ENCODE measurements at places on chromosomes 7 and 10.

GRCh38 chr7:150307904-150308303, 15.3 kb upstream of the LRRC61 start:
- no peak for DNase-seq

- peak; percentile 49 for DNase-seq
Observed at GRCh38 chr10:62830679-62831078, 14.5 kb upstream of the EGR2 start.

DNA sequence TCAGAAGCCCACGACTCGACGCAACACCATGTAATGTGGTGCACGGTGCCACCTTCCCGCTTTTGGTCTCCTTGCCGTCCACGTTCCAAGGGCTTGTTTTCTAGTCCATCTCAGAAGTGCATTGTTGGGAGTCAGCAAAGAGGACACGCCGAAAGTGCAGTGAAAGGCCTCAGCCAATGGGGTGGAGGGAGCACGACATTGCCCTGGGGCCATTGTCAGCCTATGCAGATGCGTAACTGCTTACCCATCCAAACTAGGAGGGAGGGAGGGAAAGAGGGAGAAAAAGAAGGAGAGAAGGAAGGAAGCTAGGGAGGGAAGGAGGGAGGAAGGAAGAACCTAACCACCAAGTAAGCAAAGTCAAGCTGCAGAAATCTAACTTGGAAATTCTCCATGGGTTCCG, 202.4 kb downstream of the CCDC3 start:
- no peak for DNase-seq

- no peak for DNase-seq
Observed at GRCh38 chr7:91293840-91294239, 29.6 kb downstream of the FZD1 start.

DNA sequence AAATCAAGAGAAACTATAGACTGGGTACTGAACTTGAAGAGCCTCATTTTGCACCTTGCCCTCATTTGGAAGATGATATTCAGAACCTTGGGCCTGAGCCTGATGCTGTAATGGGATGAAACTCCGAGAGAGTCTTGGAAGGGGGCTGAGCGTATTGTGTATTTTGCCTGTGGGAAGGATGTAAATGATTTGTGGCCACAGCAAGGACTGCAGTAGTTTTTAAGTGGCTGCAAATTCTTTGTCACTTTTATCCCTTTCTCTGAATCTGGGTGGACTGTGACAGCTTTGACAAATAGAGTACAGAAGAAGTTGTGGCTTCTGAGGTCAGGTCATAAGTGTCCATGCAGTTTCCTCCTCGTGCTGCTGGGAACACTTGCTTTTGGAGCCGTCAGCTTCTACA, 221.2 kb downstream of the ADRA2A start:
- no peak for DNase-seq

DNA sequence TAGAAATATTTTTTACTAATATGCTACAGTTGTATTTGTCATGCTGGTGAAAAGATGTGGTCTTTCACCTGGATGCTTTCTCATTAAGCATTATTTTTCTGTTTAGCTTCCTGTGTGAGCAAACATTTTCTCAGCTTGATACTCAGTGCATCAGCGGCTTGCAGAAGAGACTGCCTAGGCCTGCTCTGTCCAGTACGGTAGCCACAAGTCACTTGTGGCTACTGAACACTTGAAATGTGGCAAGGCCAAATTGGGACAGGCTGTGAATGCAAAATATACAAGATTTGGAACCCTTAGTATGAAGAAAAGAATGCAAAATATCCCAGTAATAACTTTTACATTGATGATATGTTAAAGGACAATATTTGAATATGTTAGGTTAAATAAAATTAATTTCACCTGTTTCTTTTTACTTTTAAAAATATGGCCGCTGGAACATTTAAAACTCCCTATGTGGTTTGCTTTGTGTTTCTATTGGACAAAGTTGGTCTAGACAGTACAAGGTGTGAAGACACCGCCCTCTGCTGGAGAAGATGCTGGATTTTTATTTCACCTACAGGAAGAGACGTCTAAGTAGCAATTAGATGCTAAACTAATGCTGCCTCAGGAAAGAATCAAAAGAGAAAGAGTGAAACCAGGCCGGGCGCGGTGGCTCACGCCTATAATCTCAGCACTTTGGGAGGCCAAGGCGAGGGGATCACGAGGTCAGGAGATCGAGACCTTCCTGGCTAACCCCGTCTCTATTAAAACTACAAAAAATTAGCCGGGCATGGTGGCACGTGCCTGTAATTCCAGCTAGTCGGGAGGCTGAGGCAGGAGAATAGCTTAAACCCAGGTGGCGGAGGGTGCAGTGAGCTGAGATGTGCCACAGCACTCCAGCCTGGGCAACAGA, 5.3 kb downstream of the SRGN start:
- DNase-seq: peak; percentile 90

DNA sequence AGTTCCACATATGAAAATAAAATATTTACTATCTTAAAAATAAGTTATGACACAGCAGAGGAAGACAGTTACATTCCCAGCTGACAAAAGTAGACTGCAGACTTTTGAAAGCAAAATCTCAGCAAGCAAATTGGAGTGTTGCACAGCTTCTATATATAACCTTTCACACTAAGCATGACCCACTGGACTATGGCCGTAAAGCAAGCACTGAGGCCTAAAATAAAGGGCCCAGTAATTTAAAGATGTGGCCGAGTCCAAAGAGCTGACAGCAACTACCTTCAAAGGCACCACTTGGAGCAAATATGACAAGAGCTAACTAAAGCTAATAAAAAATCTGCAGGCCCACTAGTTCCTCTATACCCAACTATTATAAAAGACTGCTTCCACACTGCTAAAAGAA, 6.5 kb downstream of the GDI2 start:
- no peak for DNase-seq

GRCh38 chr10:23324351-23324750, 20.2 kb downstream of the C10orf67 start:
- no peak for DNase-seq

Data from NB4 (cell line).